Smooth muscle cell of bladder (primary cell): ENCODE measurements at places on chromosomes 7 and 10. TPM values are rescaled to one million over a fixed set of nuclear protein-coding genes. Genes with fewer than 3 reads are reported as not detected.

C10orf71 gene
- not detected in 2 replicates for total RNA-seq

NCF1 gene
- under 0.01 and 0.09 TPM in 2 replicates for total RNA-seq

APBB1IP gene
- 0.85 and 2.2 TPM in 2 replicates for total RNA-seq

SHH gene
- total RNA-seq, result not detected in 2 replicates

CYREN gene
- total RNA-seq, result 30.0 and 43.8 TPM in 2 replicates

LRIT1 gene
- not detected in 2 replicates for total RNA-seq

MYL10 gene
- total RNA-seq, result not detected in 2 replicates

HTRA1 gene
- 142 and 218 TPM in 2 replicates for total RNA-seq

STAG3 gene
- total RNA-seq, result 0.28 TPM in 2 replicates

MMP21 gene
- under 0.01 and 0.09 TPM in 2 replicates for total RNA-seq

NPTX2 gene
- 0.57 and 2.7 TPM in 2 replicates for total RNA-seq

PALD1 gene
- under 0.01 and 0.37 TPM in 2 replicates for total RNA-seq

PNLIP gene
- total RNA-seq, result not detected in 2 replicates

VIPR2 gene
- 0.85 and 0.92 TPM in 2 replicates for total RNA-seq

TMEM236 gene
- under 0.01 TPM in 2 replicates for total RNA-seq

HOXA11 gene
- total RNA-seq, result 8.5 and 9.6 TPM in 2 replicates

CDCA7L gene
- 33.8 and 46.6 TPM in 2 replicates for total RNA-seq

VENTX gene
- not detected in 2 replicates for total RNA-seq

TMUB1 gene
- total RNA-seq, result 13.2 and 17.4 TPM in 2 replicates

GHRHR gene
- total RNA-seq, result not detected in 2 replicates

FAM25C gene
- not detected in 2 replicates for total RNA-seq

EPDR1 gene
- total RNA-seq, result 42.5 and 112 TPM in 2 replicates

H2BK1 gene
- total RNA-seq, result not detected in 2 replicates

GPNMB gene
- total RNA-seq, result 58.6 and 163 TPM in 2 replicates

TBX20 gene
- 4.5 and 4.6 TPM in 2 replicates for total RNA-seq

GDF2 gene
- not detected in 2 replicates for total RNA-seq

TAS2R39 gene
- total RNA-seq, result not detected in 2 replicates

AKR1C4 gene
- total RNA-seq, result not detected in 2 replicates

COL17A1 gene
- 0.43 and 0.74 TPM in 2 replicates for total RNA-seq

CDNF gene
- 1.1 and 2.2 TPM in 2 replicates for total RNA-seq

CRHR2 gene
- total RNA-seq, result not detected in 2 replicates

CALD1 gene
- 649 and 694 TPM in 2 replicates for total RNA-seq

EGFR gene
- 21.5 and 24.2 TPM in 2 replicates for total RNA-seq

WNT8B gene
- total RNA-seq, result not detected in 2 replicates

TMEM176B gene
- 3.8 and 156 TPM in 2 replicates for total RNA-seq

SEMA3D gene
- total RNA-seq, result 4.6 and 12.1 TPM in 2 replicates

HTR5A gene
- total RNA-seq, result not detected in 2 replicates

ATXN7L1 gene
- total RNA-seq, result 5.3 and 5.5 TPM in 2 replicates

ERVW-1 gene
- 0.09 TPM in 1 of 2 replicates, not detected in the other for total RNA-seq

RAB19 gene
- not detected in 2 replicates for total RNA-seq

LRIT2 gene
- total RNA-seq, result not detected in 2 replicates
